CD8-positive, alpha-beta memory T cell (primary cell): ENCODE measurements at places on chromosomes 3 and 15. TPM values are rescaled to one million over a fixed set of nuclear protein-coding genes. Genes with fewer than 3 reads are reported as not detected.

The UMPS gene
- 65.2 TPM for total RNA-seq

The ISLR gene
- total RNA-seq: not detected

The STAC gene
- total RNA-seq: not detected

- no peak overlapping the region for H3K4me3 ChIP-seq
- no peak overlapping the region for H3K27ac ChIP-seq
- no peaks in the 10 kb centered on the region for H3K4me1 ChIP-seq
- H3K36me3 ChIP-seq: no peaks in the 10 kb centered on the region
- H3K27me3 ChIP-seq: no peaks in the 10 kb centered on the region
Observed at GRCh38 chr15:37789881-37790280, 144.6 kb upstream of the TMCO5A start.

DNA sequence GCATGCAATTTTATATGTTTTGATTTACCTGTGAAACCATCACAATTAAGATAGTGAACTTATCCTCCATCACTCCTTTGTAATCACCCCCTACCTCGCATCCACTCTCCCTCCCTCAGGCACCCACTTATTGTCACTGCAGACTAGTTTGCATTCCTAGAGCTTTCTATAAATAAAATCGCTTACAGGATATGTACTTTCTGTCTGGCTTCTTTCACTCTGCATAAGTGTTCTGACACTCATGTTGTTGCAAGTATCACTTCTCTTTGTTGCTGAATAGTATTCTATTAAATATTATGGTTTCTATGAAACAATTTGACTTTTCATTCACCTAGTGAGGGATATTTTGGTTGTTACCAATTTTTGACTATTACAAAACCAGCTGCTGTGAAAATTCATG lies 139.3 kb downstream of the RSRC1 start:
- H3K4me3 ChIP-seq: no peak overlapping the region
- H3K27ac ChIP-seq: no peak overlapping the region
- H3K36me3 ChIP-seq: no peaks in the 10 kb centered on the region
- H3K4me1 ChIP-seq: no peaks in the 10 kb centered on the region

DNA sequence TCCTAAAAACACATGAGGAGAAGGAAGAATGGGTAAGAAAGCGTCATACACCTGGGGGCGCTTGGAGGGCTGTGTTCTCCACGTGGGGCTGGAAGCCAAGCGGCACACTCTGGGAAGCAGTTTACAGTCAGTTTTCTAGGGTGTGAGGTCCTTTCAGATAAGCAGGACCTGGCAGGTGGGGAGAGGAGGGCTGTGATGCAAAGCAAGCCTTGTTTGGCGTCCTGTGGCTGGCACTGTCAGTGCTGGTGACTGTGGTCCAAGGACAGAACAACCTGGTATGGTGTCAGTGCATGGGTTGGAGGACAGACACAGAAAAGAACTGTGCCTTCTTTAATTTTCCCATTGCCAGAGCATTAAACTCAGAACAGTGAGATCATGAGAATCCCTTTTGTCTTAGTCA lies 260.7 kb upstream of the NR2E3 start:
- no peaks in the 10 kb centered on the region for H3K36me3 ChIP-seq
- H3K4me3 ChIP-seq: no peak overlapping the region
- no peak for DNase-seq
- no peaks in the 10 kb centered on the region for H3K4me1 ChIP-seq

- no peak overlapping the region for H3K4me3 ChIP-seq
- H3K4me1 ChIP-seq: no peaks in the 10 kb centered on the region
- H3K27ac ChIP-seq: no peak overlapping the region
- no peak for DNase-seq
- H3K27me3 ChIP-seq: peaks cover 75% of the 10 kb centered on the region
Observed at GRCh38 chr15:52796753-52797520, 6.8 kb upstream of the ONECUT1 start.
